ENCODE measurements at places on chromosomes 12 and 14.

DNA sequence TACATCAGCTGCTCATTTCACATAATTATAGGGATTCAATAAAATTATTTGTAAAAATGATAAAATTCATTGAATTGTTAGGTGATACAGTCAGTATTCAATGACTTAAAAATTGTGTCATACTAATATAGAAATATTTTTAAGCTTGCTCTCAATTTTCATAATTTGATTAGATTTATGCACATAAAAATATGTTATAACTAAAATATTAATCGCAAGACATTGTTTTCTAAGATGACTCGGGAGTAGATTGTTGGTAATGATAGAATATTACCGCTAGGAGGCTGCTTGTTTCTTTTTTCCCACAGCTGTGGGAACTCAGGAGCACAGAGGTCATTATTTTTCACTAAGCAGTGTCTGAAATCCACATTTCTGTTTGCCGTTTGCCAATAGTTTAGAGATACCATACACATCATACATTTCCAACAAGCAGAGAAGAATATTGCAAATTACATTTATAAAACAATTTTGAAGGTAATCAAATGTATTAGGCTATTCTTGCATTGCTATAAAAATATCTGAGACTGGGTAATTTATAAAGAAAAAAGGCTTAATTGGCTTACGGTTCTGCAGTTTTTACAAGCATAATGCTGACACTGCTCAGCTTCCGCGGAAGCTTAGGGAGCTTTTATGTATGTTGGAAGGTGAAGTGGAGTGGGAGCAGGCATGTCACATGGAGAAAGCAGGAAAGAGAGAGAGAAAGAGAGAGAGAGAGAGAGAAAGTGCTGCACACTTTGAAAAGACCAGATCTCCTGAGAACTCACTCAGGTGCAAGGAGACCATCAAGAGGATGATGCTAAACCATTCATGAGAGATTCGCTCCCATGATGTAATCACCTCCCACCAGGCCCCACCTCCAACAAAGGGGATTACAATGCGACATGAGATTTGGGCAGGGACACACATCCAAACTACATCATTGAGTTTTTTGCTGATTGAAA lies 9.2 kb downstream of the CD69 start:
- no peak for DNase-seq

DNA sequence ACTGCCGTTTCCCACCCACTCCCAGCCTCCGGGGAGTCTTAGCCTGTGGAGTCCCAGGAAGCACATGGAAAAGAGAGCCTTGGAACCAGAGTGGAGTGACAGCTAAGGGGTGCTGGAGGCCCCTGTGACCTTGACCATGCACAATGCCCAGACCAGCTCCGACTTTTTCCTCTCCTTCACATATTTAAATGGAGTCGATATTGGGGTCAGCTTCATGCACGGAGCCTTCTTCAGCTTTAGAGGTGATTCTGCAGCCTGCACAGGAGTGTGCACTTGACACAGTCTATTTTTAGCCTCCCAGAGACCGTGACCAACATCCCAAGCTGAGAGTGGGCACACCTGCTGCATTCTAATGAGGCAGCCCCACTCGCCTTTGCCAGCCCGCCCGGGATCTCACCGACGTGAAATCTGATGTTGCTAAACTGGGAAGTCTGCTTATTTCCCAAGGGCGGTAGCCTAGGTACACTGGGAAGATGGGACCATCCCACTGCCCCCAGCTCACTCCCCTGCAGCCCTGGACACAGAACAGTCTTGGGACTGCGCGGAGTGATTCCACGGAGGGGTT lies 47.5 kb downstream of the PRMT8 start:
- no peak for DNase-seq

DNA sequence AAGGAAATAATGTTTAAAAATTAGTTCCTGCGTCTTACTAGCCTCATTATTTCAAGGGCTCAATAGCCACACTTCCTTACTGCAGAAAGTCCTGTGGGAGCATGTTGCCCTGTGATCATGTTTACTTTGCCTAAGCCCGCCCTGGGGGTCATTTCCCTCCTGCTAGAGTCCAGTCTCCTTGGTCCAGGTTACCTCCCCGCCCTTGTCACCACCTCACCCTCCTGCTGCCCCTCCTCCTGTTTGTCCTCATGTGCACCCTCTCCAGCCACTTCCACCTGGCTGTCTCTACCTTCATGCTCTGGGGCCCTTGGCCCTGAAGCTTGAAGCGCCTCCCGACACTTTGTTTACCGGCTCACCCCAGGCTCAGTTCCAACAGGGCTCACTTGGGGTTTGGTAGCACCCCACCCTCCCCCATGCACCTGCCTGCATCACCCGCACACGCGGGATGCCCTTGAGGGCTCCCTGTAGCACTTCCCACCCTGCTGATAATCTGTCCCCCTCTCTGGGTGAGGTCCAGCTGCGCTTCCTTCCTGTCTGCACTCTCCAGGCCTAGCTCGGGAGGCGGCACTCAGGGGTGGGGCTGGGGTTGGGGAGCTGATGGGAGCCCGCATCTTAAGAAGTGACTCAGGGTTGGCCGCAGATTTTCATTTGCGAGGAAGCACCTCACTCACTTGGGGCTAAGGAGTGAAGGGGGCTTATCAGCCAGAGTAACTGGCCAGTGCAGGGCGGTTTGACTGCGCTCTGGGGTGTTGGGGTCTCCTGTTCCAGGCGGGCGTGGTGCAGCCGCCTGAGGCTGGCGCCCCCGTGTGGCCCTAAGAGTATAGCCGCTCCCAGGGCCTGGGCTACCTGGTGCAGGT lies 40.1 kb downstream of the SMIM41 start:
- no peak for DNase-seq

DNA sequence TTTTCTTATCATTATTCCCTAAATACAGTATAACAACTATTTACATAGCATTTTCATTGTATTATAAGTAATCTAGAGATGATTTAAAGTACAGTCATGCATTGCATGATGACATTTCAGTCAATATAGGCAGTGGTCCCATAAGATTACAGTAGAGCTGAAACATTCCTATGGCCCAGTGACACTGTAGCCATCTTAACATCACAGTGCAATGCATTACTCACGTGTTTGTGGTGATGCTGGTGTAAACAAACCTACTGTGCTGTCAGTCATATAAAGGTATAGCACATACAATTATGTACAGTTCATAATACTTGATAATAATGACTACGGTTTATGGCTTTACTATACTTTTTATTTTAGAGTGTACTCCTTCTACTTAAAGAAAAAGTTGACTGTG lies 13.3 kb downstream of the LLPH start:
- no peak for DNase-seq

DNA sequence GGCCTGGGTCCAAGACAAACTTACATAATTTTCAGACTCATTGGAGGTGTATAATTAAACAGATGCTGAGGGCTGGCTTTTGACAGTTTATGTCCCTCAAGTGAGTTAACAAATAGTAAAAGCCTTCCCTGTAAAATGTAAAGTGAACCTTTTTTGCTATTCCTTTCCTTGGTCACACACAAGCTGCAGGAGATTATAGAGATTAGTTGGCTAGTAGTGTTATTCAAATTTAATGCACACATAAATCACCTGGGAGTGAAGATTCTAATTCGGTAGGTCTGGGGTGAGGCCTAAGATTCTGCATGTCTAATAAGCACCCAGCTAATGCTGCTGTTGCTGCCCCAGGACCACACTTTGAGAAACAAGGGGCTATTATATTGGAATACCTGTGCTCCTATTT lies 206.2 kb upstream of the SSTR1 start:
- DNase-seq: no peak

- DNase-seq: no peak
Measured at GRCh38 chr12:99435095-99435791, 212.3 kb upstream of the GARIN6 start.

GRCh38 chr12:33437598-33437997 lies 2.0 kb downstream of the SYT10 start:
- DNase-seq: no peak

DNA sequence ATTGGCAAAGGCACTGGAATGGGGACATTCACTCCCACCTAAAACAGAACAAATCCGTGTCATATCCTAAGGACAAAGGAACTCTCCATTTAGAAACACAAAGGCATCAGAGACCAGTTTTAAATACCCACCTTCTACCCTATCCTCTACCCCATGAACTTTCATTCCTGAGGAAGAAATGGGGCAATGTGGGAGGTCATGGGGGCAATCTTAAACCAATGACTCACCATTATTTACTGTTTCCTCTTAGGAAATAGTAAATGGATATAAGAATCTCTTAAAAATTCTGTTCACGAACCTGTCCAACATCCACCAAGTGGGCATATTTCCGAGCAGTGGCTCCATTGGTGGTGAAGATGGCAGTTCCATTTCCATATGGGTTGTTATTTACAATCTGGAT lies 19.4 kb downstream of the ALDH6A1 start:
- no peak for DNase-seq

DNA sequence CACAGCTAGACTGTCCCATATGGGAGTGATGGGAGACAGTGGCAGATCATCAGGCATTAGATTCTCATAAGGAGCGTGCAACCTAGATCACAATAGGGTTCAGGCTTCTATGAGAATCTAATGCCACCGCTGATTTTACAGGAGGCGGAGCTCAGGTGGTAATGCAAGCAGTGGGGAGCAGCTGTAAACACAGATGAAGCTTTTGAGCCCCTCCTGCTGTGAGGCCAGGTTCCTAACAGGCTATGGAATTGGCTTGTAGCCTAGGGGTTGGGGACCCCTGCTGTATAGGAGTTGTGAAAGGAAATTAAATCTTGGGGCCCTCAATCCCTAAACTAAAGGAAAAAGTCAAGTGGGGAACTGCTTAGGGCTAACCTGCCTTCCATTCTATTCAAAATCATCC lies 29.6 kb downstream of the ADIPOR2 start:
- DNase-seq: no peak

DNA sequence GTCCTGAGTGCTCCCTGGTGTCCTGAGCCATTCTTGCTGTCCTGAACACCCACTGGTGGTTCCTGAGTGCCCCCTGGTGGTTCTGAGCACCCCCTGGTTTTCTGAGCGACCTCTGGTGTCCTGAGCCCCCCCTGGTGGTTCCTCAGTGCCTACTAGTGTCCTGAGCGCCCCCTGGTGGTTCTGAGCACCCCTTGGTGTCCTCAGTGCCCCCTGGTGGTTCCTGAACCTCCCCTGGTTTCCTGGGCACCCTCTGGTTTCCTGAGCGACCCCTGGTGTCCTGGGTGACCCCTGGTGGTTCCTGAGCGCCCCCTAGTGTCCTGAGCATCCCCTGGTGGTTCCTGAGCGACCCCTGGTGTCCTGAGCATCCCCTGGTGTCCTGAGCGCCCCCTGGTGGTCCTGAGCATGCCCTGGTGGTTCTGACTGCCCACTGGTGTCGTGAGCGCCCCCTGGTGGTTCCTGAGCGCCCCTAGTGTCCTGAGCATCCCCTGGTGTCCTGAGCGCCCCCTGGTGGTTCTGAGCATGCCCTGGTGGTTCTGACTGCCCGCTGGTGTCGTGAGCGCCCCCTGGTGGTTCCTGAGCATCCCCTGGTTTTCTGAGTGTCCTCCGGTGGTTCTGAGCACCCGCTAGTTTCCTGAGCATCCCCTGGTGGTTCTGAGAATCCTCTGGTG lies 473.1 kb downstream of the TMEM121 start:
- peak; percentile 47 for DNase-seq

GRCh38 chr12:87234898-87235297 lies 794.3 kb downstream of the C12orf50 start:
- no peak for DNase-seq

GRCh38 chr12:52949413-52950331 lies 754 bp downstream of the KRT18 start:
- DNase-seq: no peak

DNA sequence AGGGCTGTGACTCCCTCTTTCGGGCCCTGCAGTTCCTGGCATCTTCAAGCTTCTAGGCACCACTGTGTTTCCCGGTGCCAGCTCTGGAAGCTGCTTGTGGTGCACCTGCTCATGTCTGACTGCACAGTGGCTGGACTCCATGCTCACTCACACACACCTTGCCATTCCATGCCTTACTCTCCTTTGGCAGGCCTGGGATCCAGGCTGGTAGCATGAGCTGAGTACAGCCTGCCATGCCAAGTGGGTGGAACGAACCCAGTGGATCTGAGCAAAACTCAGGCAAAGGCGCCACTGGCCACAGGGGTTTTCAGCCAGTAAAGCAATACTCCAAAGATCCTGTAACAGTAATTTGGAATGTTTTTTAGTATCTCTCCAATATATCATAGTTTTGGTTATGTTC lies 902.7 kb upstream of the USP15 start:
- DNase-seq: no peak

DNA sequence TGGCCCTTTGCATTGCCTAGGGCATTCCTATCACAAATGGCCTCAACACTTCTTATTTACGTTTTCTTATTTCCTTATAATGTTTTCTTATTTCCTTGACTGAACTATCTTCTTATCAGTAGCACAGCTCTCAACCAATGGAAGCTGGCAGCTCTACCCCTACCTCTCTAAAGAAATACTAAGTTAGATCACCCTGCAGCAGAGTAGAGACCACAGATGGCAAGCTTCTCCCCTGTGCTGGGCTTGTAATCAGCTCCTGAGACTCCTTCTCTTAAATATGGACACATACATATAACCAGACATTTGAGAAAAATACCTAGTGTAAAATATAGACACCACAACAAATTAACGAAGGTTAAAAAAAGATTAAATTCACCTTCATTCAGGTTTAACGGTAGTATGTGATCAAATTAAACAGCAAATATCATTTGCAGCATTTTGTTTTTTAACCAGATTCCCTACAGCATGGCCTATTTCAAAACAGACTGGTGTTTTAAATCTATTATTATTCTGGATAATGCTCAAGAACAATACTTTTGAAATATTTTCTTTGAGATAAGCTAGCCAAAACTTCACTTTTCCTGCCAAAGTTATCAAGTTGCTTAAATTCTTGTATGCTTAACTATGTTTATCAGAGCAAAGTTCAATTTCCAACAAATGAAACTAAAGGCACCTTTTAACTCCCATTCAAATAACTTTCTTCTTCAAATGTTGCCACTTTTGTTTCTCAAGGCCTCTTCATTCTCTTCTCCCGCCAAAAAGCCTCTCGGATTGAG lies 54.3 kb downstream of the SLC41A2 start:
- DNase-seq: no peak

DNA sequence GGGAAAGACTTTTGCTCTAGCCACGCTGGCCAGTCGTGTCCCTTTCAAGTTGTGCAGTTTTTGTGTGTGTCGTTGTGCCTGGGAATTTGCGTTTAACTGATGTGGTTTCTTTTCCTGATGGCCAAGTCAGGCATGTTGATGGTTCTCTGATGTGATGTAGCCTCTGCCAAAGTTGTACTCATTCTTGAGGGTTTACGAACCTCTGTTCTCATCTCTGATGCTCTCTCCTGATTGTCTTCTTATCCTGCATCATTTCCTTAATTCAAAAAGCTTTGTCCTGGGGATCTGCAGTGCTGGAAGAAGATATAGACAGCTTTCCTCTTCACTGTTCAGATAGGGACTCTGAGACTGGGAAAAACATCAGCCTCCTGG lies 25.4 kb downstream of the CD9 start:
- no peak for DNase-seq

DNA sequence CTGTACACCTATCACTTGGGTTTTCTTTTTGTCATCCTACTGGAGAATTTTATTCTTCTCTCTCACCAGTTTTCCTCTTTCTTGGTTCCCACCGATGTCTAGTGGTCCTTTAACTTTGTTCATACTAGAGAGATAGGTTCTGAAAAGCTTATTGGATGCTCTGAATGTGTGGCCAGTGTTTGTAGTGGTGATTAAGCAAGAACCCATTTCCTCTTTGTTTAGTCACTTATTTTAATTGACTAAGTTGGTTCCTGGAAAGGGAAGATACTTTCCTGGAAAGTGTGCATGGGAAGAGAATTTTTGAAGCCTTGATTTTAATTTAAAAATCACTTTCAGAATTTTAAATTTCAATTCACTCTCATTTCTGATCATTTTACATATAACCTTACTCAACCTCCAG lies 127.2 kb downstream of the OTOGL start:
- DNase-seq: no peak

- DNase-seq: no peak
Measured at GRCh38 chr12:111773801-111774551, 7.2 kb downstream of the ALDH2 start.

All from stimulated activated CD8-positive, alpha-beta memory T cell treated with anti-CD3 and anti-CD28 coated beads, Interleukin-12 subunit alpha, Interleukin-12 subunit beta, amount 100 ng/mL, for 4 hours (primary cell).